ENCODE measurements at places on chromosomes 16 and 17. TPM values are rescaled to one million over a fixed set of nuclear protein-coding genes. Genes with fewer than 3 reads are reported as not detected.

DNA sequence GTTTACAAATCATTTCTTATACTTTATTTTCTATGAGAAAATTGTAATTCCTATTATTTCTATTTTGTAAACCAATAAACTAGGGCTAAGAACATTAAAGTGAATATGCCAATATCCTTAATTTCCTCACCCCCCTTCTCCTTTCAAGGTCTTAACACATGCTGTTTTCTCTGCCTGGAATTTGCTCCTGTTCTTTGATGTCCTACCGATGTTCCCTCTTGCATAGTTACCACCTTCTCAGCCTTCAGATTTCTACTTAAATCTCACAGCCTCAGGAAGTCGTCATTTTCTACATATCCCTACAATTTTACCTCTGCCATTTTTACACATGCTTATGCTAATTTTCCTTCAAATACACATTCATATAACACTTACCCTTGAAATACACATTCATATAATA is 890.9 kb upstream of the CDH8 start:
- DNase-seq, result no peak

DNA sequence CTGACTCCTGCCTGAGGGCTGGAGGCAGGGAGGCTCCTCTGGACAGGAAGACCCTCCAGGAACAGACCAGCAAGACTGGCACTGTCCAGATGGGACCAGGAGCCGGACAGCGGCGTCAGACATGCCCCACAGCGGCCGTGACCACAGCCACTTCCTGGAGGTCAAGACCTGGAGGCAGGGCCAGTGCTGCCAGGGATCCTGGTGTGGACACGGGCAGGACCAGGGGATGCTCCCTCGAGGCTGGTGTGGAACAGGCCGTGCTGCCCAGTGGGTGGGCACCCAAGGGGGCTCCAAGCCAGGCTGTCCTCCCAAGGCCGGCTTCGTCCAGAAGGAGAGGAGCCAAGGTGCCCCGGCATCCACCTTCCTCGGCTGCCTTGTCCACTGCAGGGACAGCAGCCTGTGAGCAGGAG is 4.5 kb upstream of the CCDC57 start:
- DNase-seq, result no peak

DNA sequence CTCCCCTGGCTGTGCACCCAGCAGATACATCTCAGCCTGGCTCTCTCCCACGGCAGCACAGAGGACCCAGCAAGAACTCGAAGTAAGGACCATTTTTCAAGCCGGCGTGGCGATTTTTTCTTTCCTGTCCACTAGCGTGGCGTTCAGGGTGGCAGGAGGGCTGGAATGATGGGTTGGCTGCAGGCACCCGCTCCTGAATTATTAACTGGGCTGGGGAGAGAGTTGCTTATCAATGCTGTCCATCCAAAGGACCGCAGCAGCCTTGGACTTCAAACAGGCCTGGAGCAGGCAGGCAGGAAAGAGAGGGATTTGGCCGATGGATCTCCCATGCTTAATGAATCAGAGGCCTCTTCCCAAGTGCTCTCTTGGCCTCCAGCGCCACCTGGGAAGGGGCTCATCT is 7.0 kb downstream of the C16orf82 start:
- DNase-seq, result no peak

- DNase-seq, result no peak
Observed at GRCh38 chr17:66764506-66764905, 70.4 kb upstream of the CACNG5 start.

DNA sequence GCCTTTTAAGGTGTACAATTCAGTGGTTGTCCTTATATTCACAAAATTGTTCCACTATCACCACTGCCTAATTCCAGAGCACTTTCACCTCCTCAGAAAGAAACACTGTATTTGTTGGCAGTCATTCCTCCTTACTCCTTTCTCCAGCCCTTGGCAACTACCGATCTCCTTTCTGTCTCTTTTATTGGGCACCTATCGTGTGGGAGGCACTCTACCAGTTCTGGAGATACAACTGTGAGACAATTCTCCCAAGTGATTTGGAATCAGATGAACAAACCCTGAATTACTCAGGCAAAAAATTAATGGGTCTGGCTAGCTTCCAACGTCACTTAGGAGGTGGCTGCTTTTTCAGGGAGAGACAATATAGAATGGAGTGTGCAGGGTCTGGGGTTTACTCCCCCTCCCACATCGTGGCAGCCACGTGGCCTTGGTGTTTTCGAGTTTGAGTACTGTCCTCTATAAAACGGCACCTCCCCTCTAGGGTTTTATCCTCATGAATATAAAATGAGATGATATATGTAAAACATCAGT is 63.9 kb downstream of the SHISA9 start:
- no peak for DNase-seq

DNA sequence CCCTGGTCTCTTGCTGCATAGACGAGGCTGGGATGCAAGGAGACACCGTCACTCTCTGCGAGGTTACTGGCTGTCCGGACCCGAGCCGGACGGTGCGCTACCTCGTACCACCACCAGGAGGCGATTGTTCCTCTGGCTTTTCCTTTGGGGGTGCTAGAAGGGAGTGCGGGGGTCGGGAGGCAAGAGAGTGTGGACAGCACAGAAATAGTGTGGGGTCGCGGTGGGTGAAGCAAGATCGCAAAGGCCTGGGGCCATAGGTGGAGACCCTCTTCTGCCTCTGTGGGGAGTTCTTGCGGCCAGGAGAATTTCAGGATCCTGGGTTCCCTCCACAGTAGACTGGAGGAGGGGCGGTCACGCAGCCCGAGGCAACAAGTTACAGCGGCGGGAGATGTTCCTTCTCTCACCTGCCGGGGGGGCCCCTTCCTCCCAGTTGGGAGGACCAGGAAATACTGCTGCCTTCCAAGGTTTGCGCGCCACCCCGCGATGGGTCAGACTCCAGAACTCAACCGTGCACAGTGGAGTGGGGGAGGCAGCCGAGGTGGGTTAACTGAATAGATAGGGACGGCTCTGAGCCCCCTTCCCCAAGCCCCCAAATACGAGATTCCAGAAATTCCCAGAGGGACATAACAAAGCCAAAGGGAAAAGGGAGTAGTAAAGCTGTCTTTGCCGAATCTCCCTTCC is 6.9 kb downstream of the PHOSPHO1 start:
- no peak for DNase-seq

DNA sequence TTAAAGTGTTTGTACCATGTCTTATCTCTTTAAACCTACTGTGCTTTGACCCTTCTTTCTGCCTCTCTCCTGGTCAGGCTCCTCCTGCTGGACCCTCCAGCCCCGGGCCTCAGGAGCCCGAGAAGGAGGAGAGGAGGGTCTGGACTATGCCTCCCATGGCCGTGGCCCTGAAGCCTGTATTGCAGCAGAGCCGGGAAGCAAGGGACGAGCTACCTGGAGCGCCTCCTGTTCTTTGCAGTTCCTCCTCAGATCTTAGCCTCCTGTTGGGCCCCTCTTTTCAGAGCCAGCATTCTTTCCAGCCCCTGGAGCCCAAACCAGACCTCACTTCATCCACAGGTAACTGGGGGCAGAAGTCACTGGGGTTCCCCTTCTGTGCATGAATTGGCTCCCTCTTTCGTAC is 13.6 kb downstream of the CNTROB start:
- no peak for DNase-seq

DNA sequence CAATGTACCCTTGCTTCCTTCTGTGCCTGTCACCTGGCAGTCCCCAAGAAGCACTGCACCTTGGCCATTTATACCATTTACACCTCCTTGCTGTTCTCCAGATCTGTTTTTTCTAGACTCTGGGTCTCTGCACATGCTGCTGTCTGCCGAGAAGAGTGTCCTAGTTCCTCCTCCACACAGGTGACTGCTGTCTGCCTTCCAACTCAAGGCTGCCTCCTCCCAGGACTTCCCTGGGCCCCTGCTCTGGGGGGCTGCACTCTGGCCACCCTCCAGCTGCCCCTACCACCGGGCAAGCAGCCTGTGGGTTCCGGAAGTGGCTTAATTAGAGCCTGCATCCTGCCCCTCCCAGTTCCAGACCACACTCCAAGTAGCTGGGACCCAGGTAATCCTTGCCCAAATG is 5.7 kb upstream of the LIMD2 start:
- DNase-seq, result no peak

GRCh38 chr17:4693416-4693815 is 10.5 kb downstream of the PELP1 start:
- DNase-seq, result no peak

DNA sequence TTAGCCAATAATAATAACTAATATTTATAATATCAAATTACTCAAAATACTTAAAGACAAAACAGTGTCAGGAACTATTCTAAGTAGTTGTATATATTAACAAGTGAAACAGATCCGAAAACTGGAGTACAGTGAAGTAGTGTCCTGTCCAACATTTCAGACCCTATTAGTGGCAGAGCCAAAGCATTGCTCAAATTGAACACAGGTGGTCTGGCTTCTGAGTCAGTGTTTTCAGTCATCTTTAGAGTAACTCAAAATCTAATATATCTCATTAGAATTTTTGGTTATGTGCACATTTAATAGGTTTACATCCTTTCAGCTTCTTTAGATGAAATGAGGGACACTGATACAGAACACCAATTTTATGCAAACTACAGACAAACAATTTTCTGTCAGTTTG is 652.5 kb downstream of the CDH11 start:
- no peak for DNase-seq

- DNase-seq, result no peak
Observed at GRCh38 chr16:12677502-12677901, 126.2 kb downstream of the CPPED1 start.

GRCh38 chr17:67365738-67366192 is 612 bp downstream of the PSMD12 start:
- peak; percentile 60 for DNase-seq

- no peak for DNase-seq
Observed at GRCh38 chr16:77307426-77308162, 108.4 kb downstream of the SYCE1L start.

GRCh38 chr16:67846063-67846319 is 742 bp upstream of the NUTF2 start:
- DNase-seq, result no peak

DNA sequence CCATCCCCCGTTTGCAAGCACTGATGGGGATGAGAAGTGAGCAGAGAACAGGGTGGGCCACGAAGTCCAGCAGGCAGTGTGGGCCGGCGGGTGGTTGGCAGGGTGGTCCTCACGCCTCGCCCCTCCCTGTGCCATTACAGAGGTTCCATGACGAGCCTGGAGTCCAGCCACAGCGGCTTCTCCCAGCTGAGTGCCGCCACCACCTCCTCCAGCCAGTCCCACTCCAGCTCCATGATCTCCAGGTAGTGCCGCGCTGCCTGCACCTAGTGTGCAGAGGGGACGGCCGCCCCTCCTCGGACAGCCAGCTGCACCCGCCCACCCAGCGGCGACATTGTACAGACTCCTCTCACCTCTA is 73.0 kb downstream of the SEC14L1 start:
- DNase-seq, result no peak

DNA sequence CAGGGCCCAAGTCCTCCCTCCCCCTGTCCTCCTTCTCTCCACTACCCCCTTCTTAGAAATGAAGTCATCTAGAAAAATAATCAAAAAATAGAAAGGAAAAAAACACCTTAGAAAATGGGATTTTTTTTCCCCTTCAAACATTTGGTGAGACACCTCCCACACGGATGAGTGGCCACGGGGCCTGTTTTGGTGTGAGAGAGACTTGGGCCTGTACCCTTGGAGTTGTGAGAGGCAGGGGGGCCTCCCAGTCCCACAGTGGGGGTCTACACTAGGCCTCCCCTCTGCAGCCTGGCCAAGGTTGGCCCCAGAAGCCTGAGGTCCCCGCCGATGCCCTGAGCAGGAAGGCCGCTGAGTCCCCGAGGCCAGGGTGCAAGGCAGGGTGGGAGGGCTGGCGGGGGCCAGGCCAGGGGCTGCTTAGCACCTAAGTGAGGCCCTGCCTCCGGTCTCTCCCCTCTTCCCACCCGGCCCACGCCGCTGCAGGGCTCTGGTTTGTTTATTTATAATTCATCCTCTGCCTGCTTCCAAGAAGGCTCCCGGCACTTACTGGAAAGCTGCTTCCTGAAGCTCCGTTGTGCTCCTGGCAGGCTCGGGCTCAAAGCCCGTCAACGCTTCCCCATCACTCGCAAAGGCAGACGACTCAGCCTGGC is 26.4 kb downstream of the NPTX1 start:
- DNase-seq, result no peak

- DNase-seq, result no peak
Observed at GRCh38 chr16:86213437-86214205, 296.7 kb upstream of the FOXF1 start.

DNA sequence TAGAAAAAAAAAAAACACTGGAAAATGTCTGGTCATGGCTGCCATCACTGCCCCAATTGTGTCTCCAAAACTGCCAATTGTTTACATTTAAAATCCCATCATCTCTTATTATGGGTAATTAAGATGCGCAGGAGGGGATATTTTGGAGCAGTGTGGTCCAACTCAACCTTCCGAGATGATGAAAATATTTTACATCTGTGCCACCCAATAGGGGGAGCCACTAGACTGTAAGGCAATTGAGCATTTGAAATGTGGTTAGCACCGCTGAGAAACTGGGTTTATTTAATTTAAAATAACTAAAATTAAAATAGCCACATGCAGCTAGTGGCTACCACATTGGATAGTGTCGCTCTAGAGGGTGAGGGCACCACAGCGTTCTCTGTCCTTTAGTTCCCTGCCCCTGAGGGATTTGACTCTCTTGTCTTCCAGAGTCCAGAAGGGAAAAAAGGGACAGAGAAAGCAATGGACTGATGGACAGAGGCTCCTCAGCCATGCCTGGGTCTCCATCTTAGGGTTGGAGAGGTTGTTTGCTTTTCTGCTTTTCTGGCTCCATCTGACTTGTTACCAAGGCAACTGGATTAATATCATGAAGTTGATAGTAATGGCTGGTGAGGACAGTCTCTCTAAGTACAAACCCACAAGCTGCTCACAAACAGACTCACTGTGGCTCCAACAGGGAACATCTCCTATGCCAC is 3.5 kb downstream of the MPO start:
- DNase-seq, result no peak

DNA sequence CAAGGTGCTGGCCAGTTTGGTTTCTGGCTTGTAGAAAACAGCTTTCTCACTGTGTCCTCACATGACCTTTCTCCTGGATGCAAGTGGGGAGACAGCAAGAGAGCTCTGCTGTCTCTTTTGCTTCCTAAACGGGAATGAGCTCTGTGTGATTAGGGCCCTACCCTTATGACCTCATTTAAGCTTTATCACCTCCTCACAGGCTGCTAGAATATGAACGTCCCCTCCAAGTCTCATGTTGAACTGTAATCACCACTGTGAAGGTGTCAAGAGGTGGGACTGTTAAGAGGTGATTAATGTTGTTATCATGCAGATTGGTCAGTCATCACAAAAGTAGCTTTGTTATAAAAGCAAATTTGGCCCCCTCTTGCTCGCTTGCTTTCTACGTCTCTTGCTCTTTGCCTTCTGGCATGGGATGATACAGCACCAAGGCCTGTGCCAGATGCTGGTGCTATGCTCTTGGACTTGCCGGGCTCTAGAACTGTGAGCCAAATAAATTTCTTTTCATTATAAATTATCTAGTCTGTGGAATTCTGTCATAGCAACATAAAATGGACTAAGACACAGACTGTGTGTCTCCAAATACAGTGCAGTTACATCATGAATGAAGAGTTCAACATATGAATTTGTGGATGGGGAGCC is 14.8 kb upstream of the POLR3E start:
- no peak for DNase-seq

Gene ACSM2B
- 0.60 TPM for total RNA-seq

Gene ATP2A1
- 909 TPM for total RNA-seq

Gene DDX5
- 450 TPM for total RNA-seq

Gene CHRNE
- 1.9 TPM for total RNA-seq

Gene SDF2
- 23.6 TPM for total RNA-seq

Gene SPATA22
- 0.22 TPM for total RNA-seq
